ENCODE measurements at places on chromosomes 1 and 21.

DNA sequence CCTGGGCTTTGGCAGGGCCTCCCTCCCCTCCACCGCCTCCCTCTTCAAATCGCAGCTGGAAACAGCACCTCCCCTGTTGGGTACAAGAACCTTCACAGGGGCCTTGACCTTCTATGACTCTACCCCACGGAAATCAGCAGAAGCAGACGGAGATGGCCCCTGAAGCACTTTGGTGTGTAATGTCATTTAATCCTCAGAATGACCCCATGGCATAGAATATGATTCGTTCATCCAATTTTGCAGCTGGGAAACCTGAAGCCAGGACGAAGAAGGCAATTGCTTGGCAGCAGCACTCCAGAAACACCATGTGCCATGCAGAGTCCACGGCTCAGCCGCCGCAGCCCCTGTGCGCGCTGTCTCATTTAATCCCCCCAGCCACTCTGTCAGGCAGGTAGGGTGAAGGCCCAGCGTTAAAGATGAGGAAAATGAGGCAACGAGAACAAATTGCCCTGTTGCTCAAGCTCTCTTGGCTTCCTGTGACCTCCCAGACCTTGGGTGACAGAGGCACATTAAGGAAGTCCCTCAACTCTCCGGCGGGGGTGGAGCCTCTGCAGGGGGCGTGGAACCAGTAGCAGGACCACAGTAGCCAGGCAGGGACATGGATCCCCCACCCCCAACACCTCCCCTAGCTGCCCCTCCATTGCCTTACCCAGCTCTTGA is 25.8 kb upstream of the LAPTM5 start:
- no peak for DNase-seq

- no peak for DNase-seq
These were observed 23.4 kb upstream of the TSHB start for GRCh38 chr1:115006191-115006590.

DNA sequence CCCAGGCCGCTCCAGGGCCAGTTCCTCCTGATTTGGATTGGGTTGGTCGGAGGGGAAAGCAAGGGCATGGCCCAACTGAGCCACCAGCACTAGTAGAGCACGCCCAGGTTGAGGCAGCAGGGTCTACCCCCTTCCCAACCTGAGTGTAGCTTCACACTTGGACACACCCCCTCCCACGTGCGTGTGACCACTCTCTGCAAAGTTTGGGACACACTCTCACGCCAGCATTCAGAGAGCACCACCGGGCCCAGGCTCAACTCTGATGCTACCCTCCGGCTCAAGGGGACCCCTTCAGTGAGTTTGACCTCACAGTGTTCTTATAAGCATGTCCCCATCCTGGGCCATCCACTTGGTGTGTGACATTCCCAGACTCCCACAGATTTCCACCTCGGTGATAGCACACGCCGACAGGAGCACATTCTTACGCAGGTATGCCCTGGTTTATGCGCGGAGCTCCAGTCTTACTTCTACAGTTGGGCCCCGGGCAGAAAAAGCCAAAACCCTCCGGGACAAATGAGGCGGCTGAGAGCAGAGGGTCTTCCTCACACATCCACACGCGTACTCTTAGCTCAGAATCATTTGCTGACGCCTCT is 3.0 kb upstream of the DMRTA2 start:
- no peak for DNase-seq

DNA sequence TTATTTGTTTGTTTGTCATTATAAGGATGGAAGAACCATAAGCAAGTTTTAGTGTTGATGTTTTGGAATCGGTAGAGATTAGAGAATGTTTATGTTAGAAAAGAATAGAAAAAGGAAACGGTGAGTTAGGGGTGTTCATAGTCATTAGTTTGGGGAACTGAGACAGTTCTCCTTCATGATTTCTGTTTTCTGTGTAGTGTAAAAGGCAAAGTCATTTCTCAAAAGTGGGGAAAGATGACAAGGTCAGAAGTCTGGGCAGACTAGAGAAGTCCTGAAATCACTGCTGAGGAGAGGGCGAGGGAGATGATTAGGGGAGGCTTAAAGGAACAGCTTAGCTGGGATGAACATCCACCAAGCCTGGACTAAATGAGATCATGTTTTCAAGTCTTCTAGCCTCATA is 498.9 kb downstream of the TTLL7 start:
- no peak for DNase-seq

DNA sequence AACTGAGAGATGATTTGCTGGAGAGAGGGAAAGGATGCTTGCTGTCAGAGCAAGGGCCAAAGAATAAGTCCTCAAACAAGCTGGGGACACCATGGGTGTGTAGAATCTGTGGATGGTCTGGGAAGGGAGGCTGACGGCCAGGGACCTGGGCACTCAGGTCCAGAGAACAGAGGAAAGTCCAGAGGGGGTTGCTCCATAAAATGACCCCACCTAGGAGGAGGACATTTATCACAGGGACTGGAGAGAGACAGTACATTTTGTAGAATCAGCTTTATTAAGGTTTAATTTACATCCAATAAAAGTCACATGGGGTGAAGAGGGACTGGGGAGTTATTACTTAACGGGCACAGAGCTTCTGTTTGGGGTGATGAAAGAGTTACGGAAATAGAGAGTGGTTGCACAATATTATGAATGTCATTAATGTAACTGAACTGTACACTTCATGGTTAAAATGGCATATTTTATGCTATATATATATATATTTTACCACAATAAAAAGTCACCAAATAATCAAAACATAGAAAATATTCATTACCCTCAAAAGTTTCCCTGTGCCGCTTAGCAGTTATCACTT is 73.0 kb upstream of the ABCD3 start:
- DNase-seq: no peak

- no peak for DNase-seq
These were observed 143.5 kb upstream of the HNRNPU start for GRCh38 chr1:245007852-245008251.

GRCh38 chr1:8818325-8818775 is 910 bp upstream of the RERE start:
- DNase-seq: peak; percentile 20

- DNase-seq: no peak
These were observed 165.9 kb downstream of the KCNT2 start for GRCh38 chr1:196442366-196442765.

DNA sequence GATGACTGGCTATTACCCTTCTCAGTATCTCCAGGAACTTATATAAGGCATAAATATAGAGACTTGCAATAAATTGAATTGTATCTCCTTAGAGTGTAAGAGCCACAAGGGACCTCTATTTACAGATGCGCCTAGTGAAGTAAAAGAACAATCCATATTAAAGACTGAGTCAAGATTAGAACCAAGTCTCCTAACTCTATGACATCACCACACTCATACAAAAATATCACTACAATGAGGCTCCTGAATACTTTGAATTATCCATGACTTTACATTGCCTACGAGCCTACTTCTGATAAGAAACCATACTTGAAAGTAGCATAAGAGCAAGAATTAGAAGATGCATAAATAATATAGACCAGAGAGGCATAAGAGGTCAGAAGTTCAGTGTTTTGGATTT is 18.8 kb downstream of the DPYD start:
- no peak for DNase-seq

GRCh38 chr1:172600615-172601014 is 58.3 kb upstream of the FASLG start:
- no peak for DNase-seq

- no peak for DNase-seq
These were observed 60.1 kb upstream of the NEK2 start for GRCh38 chr1:211735208-211736170.

- DNase-seq: peak; percentile 16
These were observed 22.0 kb downstream of the RLF start for GRCh38 chr1:40183055-40183710.

GRCh38 chr1:230800891-230801840 is 54.0 kb downstream of the CAPN9 start:
- DNase-seq: no peak

GRCh38 chr1:185603158-185603557 is 131.0 kb upstream of the HMCN1 start:
- DNase-seq: no peak

- DNase-seq: no peak
These were observed 95.2 kb downstream of the CAMK2N1 start for GRCh38 chr1:20390589-20391331.

GRCh38 chr1:23074012-23074411 is 54.7 kb downstream of the KDM1A start:
- no peak for DNase-seq

- DNase-seq: no peak
These were observed 960.0 kb downstream of the PLA2G4A start for GRCh38 chr1:187788718-187789117.

- no peak for DNase-seq
These were observed 12.8 kb downstream of the S100A7 start for GRCh38 chr1:153447498-153448170.

- peak; percentile 30 for DNase-seq
These were observed 78.0 kb downstream of the ATP6V1G3 start for GRCh38 chr1:198462365-198463019.

- no peak for DNase-seq
These were observed 69.3 kb downstream of the KCTD3 start for GRCh38 chr1:215636258-215636965.

- no peak for DNase-seq
These were observed 5.4 kb upstream of the ZNF281 start for GRCh38 chr1:200415227-200415626.

- DNase-seq: no peak
These were observed 65.8 kb upstream of the BCL10 start for GRCh38 chr1:85342207-85342606.

GRCh38 chr1:206429421-206429820 is 40.9 kb upstream of the IKBKE start:
- DNase-seq: no peak

GRCh38 chr1:21574466-21575151 is 65.4 kb downstream of the ALPL start:
- no peak for DNase-seq

- no peak for DNase-seq
These were observed 396.6 kb downstream of the BRINP2 start for GRCh38 chr1:177567393-177567792.

- DNase-seq: no peak
These were observed 15.1 kb upstream of the PIGV start for GRCh38 chr1:26772687-26773086.

- DNase-seq: no peak
These were observed 224.9 kb upstream of the FGGY start for GRCh38 chr1:59071876-59072582.

GRCh38 chr1:81230983-81231728 is 569.6 kb upstream of the ADGRL2 start:
- DNase-seq: no peak
